DND-41 (cell line): ENCODE measurements at places on chromosomes 6 and 20.

DNA sequence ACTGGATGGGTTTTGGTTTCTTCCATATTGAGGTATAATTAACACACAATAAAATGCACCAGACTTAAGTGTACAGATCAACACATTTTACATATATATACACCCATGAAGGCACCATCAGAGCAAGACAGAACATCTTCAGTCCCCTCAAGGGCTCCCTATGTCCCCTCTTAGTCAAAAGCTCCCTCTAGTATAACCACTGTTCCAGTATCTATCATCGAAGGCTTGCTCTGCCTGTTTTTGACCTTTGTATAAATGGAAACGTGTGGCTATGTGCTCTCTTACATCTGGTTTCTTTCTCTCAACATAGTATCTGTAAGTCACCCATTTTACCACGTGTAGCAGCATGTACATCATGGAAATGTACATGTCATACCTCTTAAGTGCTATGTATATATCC lies 66.5 kb downstream of the BANF2 start:
- no peak for DNase-seq

GRCh38 chr6:151374036-151374683 lies 17.2 kb downstream of the ZBTB2 start:
- DNase-seq: no peak

- DNase-seq: no peak
Measured at GRCh38 chr6:98384334-98384733, 450.0 kb upstream of the POU3F2 start.

DNA sequence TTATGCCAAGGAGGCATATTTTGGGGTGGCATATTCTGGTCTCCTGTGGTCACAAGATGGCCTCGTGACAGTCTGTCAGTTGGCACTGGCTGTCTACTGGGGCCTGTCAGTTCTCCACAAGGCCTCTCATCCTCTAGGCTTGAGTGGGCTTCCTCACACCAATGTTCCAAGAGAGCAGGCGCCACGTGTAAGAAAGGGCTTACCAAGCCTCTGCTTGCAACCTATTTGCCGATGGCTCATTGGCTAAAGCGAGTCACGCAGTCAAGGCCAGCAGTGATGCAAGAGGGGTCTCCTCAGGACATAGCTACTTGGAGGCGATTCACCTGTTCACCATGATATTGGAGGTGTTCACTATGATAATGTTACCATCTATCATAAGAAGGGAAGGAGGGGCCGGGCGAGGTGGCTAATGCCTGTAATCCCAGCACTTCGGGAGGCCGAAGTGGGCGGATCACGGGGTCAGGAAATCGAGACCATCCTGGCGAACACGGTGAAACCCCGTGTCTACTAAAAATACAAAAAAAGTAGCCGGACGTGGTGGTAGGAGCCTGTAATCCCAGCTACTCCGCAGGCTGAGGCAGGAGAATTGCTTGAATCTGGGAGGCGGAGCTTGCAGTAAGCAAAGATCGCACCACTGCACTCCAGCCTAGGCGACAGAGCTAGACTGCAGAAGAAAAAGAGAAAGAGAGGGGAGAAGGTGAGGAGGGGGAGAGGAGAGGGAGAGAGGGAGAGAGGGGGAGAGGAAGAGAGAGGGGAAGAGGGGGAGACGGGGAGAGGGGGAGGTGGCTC lies 35.3 kb downstream of the C6orf52 start:
- DNase-seq: no peak

GRCh38 chr6:72798196-72798595 lies 176.3 kb downstream of the KCNQ5 start:
- DNase-seq: no peak

DNA sequence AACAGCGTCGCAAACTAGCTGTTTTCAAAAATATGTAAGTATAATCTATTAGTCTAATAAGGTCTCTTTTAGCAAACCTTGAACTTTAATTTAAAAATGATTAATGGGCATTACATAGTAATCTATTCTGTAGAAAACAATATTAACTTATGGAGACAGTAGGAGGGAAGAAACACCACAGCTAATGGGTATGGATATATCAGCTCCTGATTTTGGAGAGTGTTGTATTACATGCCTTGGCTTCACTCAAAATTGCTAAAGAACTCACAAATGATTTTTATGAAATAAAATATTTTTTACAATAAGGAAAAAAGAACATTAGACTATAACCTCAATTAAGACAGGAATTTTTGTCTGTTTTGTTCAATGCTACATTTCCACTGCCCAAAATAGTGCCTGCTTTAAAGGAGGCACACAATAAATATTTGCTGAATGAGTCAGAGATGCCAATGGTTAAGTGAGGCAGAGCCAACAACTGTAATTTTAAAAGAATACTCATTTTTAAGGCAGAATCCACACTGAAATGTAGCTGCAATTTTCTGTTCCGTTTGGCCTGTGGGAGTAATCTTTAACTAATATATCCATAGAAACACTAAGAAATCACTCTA lies 15.7 kb downstream of the ATG5 start:
- no peak for DNase-seq

DNA sequence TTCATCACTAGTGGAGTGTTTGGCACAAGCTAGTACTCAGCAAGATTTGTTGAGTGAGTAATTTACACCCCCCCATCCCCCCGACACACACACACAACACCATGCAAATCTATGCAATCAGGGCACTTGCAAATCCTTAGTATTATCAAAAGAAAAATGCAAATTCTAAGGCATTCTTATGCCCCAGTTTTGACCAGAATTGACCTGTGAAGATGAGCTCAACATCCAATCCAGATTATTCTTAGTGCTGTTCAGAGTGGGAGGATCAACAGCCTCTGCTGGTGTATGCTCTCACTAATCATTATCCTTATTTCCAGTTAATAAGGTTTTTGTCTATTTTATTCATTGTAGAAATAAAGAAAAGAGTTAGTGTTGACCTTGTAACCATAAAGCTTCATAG lies 185.4 kb downstream of the PLCB1 start:
- DNase-seq: no peak

GRCh38 chr6:144259986-144260385 lies 25.1 kb upstream of the UTRN start:
- DNase-seq: no peak

DNA sequence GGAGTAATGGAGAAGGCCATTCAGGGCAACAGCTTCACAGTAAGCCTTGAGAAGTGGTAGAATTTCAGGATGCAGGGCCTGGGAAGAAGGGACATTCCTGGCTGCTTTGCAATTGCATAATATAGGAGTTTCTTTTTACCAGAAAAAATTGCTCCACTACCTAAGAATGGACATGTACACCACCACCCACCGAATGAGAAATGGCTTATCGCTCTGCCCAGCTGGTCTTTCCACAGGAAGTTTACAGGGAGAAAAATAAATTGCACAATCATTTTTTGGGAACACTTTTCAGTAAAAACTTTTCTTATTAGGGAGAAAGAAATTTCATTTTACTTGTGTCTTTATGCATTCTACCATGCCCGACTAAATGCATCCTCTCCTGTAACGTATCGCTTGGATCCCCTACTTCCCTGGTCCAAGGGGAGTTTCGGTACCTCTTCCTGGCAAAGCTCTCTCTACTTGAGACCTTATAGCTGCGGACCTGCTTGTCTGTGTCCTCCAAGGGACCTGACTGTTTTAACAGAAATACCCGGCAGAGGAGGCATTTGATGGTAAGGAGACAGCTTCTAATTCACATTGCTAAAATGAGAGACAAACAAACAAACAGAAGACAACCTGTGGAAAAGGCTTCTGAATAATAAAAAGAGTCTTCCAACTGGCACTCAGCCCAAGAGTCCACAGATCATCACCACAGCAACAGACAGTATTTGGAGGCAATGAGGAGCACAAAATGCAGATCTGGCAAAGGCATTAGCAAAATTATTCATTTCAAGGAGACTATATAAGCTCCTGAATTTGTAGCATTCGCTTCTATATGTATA lies 54.2 kb downstream of the MAP3K5 start:
- no peak for DNase-seq

DNA sequence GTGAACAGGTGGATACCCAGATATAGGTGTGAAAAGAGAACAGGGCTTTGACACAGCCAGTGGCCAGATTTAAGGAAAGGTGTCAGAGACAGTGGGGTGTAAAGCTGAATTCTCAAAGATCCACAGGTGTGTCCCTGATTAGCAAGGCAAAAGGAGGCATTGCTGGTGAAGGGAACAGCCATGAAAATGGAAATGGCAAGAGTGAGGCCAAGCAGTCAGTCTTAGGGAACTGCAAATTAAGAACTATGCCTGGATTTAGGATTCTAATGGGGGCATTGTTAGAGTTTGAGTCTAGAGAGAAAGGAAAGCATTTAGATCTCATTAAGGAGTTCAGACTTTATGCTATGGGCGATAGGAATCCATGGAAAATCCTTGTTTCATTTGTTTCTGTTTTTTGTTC lies 789.2 kb downstream of the MAFB start:
- no peak for DNase-seq

- DNase-seq: no peak
Measured at GRCh38 chr6:139473231-139473701, 98.8 kb upstream of the CITED2 start.

DNA sequence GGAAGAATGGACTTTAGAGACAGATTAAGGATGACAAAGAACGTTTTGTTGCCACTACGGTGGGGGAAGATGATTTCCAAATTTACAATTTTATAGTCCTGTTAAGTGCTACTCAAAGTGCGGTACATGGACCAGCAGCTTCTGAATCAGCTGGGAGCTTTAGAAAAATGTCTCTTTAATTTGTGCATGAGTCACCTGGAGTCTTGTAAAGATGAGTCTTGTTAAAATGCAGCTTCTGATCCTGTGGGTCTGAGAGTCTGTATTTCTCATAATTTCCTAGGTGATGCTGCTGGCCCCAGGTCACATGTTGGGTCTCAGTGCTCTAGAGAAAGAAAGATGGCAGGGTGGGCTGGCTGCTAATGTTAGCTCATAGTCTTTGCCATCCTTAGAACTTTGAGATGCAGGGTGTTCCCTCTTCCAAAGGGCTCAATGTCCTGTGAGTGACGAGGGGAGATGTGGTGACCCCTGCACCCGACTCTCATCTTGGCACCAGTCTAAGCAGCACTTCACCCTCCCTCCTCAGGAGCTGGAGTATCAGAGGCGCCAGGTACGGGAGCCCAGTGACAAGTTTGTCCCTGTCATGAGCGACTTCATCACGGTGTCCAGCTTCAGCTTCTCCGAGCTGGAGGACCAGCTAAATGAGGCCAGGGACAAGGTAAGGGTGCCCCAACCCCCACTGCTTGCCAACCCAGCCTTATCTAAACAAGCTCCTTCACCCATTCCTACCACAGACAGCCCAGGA lies 34.5 kb downstream of the MOCS1 start:
- DNase-seq: no peak

DNA sequence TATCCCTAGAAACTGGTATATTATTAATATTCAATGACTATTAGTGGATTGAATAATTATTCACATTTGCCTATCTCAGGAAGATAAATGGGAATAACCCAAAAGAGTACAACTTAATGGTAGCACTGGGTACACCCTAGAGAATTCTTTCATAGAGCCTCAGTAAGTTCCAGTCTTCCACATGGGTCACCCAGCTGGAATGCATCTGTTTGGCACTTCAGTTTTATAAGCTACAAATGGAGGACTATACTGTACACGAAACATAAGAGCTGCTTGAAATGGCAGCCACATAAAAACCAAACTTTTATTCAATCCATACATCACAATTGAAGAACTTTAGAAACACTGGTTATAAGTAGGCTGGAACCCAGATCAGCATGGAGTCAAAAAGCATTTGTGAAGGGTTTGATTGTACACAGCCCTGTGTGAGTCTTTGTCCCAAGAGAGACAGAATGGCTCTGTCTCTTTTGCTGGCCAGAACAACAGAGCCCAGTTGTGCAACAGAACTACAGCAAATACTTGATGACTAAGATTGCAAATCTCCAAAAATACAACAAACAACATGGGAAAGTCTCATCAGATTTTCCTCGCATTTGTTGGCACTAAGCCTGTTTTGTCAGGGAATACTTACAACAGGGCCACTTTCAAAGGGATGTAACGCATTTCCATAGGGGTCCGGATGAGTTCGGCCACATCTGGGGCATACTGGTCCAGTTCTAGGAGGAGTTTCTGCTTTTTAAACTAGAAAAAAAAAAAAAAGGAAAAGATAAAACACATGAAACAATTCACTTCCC lies 39.5 kb downstream of the PIGU start:
- DNase-seq: no peak

DNA sequence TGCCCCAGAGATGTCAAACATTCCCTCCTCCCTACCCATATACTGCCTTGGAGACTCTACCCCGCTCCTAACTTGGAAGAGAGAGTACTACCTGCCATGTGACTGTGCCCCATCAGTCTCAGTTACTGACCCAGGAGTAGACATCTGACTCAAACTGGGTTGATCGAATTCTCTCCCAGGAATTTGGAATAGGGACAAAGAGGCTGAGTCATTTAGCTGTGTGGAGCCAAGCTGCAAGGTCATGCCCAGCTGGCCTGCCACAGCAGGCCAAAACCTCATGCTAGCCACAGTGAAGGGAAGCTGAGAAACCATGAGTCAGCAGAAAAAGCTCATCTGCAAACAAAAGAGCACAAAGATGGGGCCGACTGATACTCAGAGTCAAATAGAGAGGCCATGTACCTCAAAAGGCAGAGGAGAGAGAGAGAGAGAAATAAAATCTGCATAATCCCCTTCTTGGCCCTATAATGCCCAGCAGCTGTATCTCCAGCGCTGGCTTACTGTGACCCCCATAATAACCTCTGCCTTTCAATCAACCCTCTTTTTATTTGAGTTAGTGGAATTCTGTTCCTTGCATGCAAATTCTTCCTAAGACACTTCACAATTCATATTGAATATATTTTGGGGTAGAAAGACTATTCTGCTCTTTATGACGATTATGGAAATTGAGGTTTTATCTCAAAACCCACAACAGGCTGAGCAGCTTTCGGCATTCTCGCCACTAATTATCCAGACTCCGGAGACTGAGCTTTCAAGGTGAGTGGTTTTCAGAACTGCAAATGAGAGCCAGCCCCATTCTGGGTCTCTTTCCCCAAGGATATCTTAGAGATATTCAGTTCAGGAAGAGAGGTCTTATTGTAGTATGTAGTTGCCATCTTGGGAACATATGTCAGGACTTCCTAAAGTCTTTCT lies 21.4 kb upstream of the AKIRIN2 start:
- DNase-seq: no peak

DNA sequence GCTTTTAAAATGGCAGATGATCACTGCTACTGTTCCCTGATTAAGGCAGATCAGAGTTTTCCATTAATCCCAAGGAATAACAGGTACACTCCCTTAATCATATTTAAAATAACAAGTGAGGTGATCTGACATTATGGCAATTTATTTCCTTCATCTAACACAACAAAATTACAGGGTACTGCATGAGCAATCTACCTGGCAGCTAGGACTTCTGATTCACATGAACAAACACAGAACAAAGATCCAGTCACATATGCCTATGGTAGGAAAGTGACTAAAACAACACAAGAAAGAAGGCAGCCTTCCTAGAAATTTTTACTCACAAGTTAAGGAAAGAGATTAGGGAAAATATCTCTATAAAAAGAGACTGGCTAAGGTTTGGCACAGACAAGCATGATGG lies 33.2 kb downstream of the MAP7 start:
- no peak for DNase-seq

DNA sequence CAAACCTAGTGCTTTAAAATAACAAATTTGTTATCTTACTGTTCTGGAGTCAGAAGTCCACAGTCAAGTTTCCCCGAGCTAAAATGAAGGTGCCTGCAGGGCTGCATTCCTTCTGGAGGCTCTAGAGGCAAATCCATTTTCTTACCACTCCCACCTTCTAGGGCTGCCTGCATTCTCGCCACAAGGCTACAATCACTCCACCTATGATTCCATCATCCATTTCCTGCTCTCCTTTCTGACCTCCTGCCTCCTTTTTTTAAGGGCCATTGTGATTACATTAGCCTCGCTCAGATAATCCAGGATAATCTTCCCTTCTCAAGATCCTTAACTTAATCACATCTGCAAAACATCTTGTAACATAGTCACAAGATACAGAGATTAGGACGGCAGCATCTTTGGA lies 42.4 kb upstream of the SIRT5 start:
- DNase-seq: no peak
